ENCODE measurements at places on chromosomes 5 and 9.

DNA sequence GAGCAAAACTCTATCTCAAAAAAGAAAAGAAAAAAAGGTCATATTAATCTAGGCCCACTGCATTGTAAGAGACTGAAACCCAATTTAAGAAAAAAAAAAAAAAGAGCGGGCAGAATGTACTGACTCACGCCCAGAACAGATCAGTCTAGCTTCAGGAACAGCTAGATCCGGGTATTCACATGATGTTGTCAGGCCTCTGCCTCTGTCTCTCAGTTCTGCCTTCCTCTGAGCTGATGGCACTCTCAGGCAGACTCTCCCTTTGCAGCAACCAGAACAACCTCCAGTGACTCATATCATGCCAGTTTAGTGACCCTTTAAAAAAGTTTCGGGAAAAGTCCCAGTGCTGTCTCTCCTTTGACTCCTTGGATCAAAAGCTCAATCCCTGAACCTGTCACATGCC, 53.0 kb downstream of the NEURL1B start:
- no peak for DNase-seq

DNA sequence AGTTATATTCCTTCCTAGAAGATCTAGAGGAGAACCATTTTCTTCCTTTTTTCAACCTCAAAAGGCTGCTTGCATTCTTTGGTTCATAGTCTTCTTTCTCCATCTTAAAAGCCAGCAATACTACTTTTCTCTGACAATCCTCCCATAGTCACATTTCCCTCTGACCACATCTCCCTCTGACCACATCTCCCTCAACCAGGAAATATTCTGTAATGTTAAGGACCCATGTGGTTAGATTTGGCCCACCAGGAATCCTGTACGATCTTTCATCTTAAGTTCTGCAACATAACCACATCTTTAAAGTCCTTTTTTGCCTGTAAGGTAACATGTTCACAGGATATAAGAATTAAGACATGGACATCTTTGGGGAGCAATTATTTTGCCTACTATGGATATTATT, 179.4 kb upstream of the SPEF2 start:
- no peak for DNase-seq

DNA sequence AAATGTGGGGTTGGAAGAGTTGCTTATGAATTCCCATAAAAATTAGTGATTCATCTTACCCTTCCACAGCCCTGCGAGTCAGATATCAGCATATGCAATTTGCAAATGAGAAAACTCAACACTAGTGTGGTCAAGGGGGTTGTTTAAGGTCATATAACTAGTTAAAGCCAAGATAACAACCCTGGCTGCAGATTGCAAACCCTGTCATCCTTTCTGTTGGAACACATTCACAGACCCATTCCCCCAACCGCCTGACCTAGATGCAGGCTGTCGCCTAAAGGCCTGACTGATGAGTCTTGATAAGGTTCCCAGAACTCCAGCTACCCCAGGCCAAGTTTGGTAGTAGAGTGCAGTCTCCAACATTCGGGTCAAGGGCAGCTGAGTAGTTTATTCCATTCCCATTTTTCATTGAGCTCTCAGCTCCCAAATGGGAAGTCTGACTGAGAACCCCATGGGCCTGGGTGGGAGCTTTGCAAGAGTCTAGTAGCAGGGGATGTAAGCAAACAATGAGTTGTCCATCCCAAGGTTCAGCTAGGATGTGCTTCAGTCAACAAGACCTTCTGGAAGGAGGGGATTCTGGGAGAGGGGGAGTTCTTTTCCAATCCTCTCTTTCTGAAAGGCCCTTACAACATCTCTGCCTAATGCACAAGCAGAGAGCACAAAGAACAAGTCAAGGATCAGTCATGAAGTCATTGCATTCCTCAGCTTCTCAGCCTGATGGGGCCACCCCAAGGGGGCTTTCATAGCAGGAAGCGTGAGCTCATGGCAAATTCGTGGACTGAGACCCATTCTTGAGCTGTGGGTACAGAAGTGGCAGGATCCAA, 40.3 kb downstream of the ADAM19 start:
- no peak for DNase-seq

- no peak for DNase-seq
These were observed 56.8 kb upstream of the TRAF1 start for GRCh38 chr9:120983259-120983837.

GRCh38 chr9:126672634-126673284, 59.0 kb downstream of the LMX1B start:
- no peak for DNase-seq

DNA sequence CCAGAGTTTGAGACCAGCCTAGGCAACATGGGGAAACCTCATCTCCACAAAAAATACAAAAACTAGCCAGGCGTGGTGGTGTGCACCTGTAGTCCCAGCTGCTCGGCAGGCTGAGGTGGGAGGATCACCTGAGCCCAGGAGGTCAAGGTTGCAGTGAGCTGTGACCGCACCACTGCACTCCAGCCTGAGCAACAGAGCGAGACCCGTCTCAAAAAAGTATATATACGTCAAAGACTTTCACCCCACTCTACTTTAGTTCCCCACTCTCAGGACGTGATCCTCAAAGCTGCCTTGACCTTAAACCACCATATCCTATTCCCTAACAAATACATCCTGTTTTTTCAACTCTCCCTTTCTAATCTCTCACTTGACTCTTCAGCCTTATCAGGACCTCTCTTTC, 41.0 kb downstream of the PCDHGC5 start:
- DNase-seq: no peak

GRCh38 chr9:24479361-24480059, 66.2 kb downstream of the IZUMO3 start:
- DNase-seq: no peak

- DNase-seq: no peak
These were observed 231.7 kb downstream of the CTNND2 start for GRCh38 chr5:11672385-11673085.

- no peak for DNase-seq
These were observed 545.8 kb downstream of the EBF1 start for GRCh38 chr5:158553962-158554336.

GRCh38 chr5:159527546-159528254, 197.4 kb upstream of the IL12B start:
- DNase-seq: no peak

DNA sequence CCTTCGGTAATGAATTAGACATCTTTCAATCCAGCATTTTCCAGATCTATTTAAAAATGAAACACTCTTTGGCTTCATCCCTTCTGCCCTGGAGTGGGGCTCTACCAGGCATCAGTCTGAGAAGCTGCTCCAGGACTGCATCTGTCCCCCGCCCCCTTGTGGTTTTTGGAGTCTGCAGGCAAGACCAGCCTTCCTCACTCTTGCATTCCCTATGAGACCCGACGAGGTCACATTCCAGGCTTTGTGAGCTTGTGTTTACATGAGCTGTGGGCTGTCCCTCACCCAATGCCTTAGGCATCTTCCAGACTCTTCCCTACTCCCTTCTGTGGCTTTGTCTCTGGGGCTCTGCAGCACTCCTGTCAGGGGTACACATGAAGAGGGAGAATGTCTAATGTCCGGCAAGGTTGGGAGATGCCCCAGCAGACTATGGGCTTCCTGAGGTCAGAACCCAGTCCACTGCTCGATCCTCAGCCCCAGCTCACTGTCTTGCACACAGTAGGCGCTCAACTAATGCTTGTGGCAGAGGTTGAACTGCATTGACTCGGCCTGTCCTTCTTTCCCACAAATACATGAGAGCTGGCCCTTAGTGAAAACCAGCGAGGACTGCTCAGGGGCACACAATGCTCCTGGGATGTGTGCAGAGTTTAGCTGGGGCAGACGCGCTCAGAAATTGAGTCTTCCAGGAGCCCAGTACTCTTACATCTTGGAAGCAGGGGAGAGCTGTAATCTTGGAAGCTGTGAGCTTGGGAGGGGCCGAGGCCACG, 11.7 kb upstream of the GADD45G start:
- DNase-seq: no peak

- DNase-seq: no peak
These were observed 56.7 kb upstream of the CLINT1 start for GRCh38 chr5:157915638-157916037.

DNA sequence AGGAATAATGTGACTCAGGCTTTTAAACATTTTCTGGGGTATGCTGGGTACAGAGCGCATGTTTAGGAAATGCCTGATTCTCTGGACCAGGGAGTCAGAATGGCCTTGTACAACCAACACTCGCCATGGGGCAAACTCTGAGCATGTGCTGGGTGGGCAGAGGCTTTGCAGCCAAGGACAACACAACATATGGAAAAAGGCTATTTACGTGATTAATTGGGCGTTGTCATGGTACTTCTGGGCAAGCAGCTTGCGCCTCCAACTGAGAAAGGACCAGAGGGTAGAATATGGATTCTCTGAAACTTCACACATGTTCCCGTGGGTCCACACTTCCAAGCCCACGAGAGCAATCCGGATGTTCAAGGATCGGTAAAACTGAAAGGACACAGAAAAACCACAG, 49.1 kb downstream of the NIPAL4 start:
- no peak for DNase-seq

GRCh38 chr9:95130484-95130883, 187.0 kb downstream of the FANCC start:
- no peak for DNase-seq

- no peak for DNase-seq
These were observed 11.3 kb upstream of the RCL1 start for GRCh38 chr9:4781408-4781807.

GRCh38 chr9:136821826-136822544, 14.2 kb downstream of the RABL6 start:
- DNase-seq: no peak

DNA sequence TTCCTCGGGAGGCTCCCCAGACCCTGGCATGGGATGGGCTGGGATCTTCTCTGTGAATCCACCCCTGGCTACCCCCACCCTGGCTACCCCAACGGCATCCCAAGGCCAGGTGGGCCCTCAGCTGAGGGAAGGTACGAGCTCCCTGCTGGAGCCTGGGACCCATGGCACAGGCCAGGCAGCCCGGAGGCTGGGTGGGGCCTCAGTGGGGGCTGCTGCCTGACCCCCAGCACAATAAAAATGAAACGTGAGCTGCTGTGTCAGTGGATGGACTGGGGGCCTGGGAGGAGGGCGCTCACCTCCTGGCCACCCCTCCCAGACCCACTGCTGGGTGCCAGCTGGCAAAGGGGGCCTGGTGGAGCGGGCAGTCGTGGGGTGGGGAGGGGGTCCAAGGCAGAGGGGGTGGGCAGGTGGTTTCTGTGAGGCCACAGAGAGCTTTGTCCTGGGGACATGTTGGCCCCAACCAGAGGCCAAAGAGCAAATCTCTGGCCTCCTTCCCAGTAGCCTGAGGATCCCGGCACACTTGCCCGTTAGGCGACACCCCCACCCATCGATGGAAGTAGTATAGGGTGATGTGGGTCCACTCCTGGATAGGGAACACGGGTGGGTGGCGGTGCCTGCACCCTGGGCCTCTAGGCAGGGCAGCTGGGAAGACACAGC, 9.8 kb downstream of the EGFL7 start:
- no peak for DNase-seq

DNA sequence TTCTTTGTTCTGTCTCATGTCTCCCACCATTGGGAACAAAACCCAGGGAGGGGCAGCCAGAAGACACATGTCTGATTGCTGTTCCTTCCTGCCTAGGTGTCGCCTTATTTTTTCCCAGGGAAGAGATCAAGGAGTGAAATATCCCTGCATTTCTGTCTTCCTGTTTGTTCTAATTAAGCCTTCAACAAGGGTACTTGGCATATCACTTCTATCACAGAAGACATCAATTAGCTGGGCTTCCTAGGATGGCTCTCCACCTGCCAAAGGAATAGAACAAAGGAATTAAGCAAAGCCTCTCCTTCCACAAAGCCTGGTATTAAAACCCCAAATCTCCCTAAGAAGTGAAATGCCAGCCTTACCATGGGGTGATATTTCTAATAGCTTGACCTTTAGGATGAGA, 299.5 kb upstream of the CD180 start:
- no peak for DNase-seq

DNA sequence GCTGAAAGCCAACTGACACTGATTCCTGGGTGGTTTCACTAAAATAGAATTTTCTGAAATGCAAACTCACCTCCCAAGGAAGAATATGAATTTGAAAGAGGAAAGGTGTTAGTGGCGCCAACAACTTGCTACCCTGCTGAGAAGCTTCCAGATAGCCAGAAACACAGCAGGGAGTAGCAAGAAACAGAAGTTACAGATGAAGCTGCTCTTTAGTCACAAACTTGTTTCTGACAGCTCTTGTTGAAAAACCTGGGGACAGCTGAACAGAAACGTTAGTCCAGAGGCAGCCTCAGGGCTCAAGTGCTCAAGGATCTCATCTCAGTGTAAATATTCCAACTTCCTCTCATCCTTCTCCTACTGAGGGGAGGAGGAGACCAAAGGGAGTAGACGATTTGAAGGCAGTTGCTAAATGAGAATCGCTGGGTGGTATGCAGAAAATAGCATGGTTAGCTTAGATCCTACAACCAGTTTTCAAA, 184.1 kb downstream of the PDE4D start:
- DNase-seq: no peak

- DNase-seq: no peak
These were observed 1665.4 kb upstream of the CDH9 start for GRCh38 chr5:28703651-28704260.

- no peak for DNase-seq
These were observed 1.5 kb upstream of the IL17B start for GRCh38 chr5:149380466-149381121.

DNA sequence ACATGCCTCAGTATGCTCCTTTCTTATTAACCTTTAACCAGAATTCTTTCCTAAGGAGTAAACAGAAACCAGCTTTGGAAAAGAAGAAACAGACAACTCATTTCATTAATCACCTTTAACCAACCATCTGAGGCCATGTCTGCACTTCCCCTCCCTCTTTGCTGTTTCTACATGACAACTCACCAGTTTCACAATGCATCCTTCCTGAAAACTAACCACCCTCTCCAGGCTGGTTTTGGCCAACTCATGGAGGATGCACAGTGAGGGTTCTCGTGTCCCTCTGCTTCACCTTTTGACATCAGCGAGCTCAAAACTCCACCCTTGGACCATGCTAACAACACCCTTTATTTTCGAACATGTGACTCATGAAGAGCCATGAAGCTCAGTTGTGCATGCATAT, 244.1 kb downstream of the ELAVL2 start:
- no peak for DNase-seq

DNA sequence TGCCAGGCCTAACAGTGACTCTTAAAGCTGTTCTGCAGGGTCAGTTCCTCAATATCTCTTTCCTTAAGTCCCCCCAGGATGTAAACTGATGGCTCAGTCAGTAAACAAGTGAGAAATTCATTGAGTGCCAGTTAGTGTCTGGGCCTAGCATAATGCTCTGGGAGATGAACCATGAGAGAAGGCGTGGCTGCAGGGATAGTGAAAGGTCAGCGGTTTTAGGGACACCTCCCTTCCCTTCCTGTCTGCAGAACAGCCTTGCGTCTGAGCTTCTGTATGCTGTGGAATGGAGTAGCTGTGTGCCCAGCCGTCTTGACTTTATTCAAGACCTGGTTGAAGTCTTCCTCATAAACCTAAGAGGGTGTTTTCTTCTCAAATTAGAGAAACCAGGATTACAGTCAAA, 46.7 kb upstream of the DMRT3 start:
- DNase-seq: no peak

GRCh38 chr5:169037466-169037865, 263.5 kb downstream of the SLIT3 start:
- no peak for DNase-seq

- no peak for DNase-seq
These were observed 123.0 kb downstream of the ADAMTSL1 start for GRCh38 chr9:18596920-18597319.

GRCh38 chr5:179558932-179559283, 8.6 kb downstream of the RUFY1 start:
- no peak for DNase-seq

- DNase-seq: no peak
These were observed 2.2 kb downstream of the TNIP1 start for GRCh38 chr5:151078490-151079262.

- DNase-seq: no peak
These were observed 213.5 kb downstream of the SGCD start for GRCh38 chr5:156540491-156540890.

All from stimulated activated CD8-positive, alpha-beta memory T cell treated with anti-CD3 and anti-CD28 coated beads, Interleukin-4, amount 100 ng/mL, for 1 hour (primary cell).